ENCODE measurements at places on chromosomes 7 and 10.

DNA sequence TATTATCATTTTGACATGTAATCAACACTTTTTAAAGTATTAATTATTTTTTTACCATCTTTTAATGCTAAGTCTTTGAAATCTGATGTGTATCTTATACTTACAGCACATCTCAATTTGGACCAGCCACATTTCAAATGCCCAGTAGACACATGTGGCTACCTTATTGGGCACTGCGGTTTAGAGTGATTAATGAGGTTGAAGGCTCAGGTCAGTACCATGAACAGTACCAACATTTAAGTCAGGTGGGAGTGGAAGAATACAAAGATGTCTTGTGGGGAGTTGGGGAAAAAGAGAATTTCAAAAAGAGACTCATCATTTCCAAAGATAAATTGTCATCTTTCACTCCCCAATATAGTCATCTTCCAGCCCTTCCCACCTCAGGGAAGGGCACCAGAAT, 40.5 kb downstream of the COL28A1 start:
- DNase-seq: no peak

DNA sequence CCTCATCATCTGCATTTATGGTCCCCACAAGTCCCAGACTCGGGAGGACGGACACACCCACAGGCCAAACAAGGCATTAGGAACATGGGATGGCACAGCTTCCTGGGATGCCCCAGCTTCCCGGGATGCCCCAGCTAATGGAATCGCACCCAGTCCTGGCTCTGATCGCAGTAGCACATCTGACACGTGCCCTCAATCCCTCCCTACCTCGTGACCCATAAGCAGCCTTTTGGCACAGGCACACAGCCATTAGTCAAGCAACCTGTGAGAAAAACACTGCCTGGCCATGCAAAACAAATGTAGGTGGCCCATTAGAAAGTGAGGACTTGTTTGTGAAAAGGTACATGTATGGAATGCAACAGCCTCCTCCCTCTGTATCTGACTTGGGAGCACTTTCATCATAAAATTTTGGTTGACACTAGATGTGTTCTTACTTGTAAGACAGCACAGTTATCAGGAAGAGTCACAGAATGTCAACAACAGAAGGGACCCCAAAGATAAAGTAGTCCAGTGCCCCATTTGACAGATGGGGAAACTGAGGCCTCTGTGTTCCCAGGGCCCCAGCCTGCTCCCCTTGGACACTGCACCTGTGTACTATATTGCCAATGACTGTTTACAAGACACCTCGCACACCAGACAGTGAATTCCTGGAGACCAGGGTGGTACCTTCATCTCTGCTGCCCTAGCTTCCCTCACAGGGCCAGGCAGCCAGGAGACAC, 34.4 kb downstream of the DLG5 start:
- DNase-seq: no peak

- peak; percentile 10 for DNase-seq
Observed at GRCh38 chr7:99021941-99022560, 121.9 kb downstream of the SMURF1 start.

GRCh38 chr10:23197416-23197861, 5.3 kb downstream of the PTF1A start:
- DNase-seq: peak; percentile 77

DNA sequence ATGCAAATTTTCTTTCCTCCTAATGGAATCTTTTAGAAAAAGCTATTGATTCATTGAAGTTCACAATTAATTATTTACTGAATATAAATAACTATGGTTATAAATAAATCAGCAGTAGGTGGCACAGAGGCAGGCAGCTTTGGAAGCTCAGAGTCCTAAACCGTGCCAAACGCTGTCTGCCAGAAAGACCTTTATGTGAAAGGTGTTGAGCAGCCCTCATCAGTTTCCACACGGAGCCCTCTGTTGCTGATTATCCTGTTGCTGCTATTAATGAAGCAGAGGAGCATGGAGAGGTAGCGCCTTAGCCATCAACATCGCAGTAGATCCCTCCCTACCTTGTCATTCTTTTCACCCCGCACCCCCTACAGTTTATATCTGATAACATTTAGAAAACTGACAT, 51.0 kb downstream of the RTKN2 start:
- no peak for DNase-seq

GRCh38 chr10:78579995-78580394, 488.8 kb upstream of the ZMIZ1 start:
- DNase-seq: peak; percentile 79

GRCh38 chr7:25786936-25787335, 365.1 kb upstream of the NFE2L3 start:
- no peak for DNase-seq

DNA sequence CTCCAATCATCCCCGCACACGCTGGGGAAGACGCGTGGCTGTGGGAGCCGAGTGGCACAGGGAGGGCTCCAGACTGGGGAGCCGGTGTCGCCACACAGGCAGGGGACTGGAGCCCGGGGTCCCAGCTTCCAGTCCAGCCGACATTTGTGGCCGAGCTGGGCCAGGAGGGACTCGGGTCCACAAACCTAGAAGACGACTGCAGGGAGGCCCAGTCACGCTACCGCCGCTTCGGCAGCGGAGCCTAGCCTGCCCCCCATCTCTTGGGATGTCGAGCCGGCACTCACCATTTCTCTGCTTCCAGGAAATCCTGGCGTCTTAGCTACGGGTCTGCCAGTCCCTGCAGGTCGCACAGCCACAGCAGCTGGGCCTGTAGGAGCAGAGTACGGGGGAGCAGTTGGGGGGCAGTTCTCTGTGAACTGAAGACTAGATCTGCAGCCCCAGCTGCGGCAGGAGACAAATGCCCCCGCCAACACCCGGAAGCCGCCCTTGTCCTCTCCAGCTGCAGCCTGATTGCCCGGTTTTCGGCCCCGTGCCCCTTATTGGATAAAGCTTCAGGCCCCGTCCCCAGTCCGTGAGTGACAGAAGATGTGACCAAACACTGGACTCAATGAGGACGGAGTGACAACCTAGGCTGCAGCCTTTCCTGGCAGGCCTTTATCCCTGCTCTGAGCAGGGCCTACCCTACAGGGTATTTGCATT, 270.7 kb downstream of the ZNF33B start:
- peak; percentile 48 for DNase-seq

DNA sequence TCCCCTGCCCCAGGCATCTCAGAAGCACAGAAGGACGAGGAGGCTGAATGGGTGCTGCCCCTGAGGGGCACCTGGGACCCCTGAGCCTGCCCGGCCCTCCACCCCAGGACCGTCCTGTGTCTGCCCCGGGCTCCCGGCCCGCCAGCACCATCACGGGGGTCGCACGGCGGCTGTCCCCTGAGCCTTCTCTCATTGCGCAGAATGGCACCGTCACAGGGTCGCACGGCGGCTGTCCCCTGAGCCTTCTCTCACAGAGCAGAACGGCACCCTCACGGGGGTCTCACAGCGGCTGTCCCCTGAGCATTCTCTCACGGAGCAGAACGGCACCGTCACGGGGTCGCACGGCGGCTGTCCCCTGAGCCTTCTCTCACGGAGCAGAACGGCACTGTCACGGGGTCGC, 31.5 kb downstream of the FAM20C start:
- DNase-seq: no peak

DNA sequence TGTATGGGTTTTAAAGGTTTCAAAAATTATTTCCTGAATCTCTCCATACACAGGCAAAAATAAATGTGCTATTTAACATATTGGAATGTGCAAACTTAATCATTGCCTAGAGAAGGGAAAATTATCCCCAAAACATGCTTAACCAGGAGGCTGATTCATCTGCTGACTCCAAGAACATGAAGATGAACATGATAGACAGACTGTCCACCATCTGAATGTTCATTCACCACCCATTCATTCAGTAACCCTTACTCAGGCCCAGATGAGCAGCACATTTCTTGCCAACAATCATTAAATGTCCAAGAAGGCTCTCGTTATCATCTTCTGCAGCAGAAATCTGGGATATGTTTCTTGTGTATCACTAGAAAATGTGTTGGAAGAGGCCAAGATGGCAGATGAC, 110.6 kb downstream of the PPP1R9A start:
- no peak for DNase-seq

GRCh38 chr7:2018569-2019460, 213.9 kb downstream of the MAD1L1 start:
- DNase-seq: no peak

DNA sequence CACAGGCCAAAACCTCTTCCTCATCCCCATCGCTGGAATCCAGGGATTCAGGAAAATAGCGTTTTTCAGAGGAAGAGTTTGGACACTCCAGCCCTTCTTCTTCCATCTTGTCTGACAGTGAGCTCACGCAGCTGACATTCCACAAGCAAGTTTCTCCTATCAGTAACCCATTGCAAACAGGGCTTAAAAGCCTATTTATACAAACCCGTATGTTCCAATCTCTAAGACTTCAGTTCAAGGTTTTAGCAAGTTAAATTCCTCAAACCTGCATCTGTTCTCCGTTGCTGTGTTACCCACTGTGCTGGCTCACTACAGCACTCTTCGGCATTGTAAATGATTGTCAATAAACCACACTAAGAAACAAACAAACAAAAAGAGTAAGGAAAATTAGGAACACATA, 373 bp downstream of the DHX32 start:
- no peak for DNase-seq

- peak; percentile 53 for DNase-seq
Observed at GRCh38 chr7:74527842-74528241, 74.1 kb downstream of the GTF2IRD1 start.

DNA sequence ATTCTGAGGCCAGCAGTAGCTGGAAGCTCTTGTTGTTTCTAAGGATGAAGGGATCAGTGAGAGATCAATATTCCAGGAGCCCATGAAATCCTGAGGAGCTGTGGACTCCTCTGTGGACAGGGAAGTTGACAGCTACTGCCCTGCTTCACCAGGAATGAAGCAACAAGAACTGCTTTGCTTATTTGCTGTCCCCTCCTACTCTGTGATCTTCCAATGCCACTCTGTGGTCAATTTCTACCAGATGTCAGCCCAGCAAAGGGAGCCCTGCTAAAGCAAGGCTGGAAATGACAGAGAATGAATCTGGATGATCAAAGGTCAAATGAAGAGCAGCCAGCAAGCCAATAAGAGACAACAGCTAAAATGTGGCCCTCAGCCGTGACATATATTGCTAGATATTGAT, 227.5 kb upstream of the CHRM2 start:
- DNase-seq: no peak

- no peak for DNase-seq
Observed at GRCh38 chr10:114674346-114674745, 16.3 kb upstream of the ABLIM1 start.
